ENCODE measurements at places on chromosomes 3 and 15. TPM values are rescaled to one million over a fixed set of nuclear protein-coding genes. Genes with fewer than 3 reads are reported as not detected.

Gene GOLGA8T
- not detected for total RNA-seq

Gene SORD
- 34.2 TPM for total RNA-seq

Gene PRR20G
- not detected for total RNA-seq

Gene C3orf20
- not detected for total RNA-seq

Gene TM4SF18
- total RNA-seq, result under 0.01 TPM

Gene TMCO5A
- total RNA-seq, result not detected

Gene RAF1
- total RNA-seq, result 151 TPM

Gene SENP7
- 8.4 TPM for total RNA-seq

Gene NR1I2
- total RNA-seq, result not detected

Gene UCN2
- total RNA-seq, result 0.54 TPM

Gene HSPBAP1
- total RNA-seq, result 4.8 TPM

Gene FHIT
- not detected for total RNA-seq

Gene DPH3
- total RNA-seq, result 32.1 TPM

Gene MAGI1
- total RNA-seq, result 26.4 TPM

Gene APPL1
- total RNA-seq, result 46.2 TPM

Gene ILDR1
- total RNA-seq, result not detected

Gene PLA2G4E
- not detected for total RNA-seq

Gene SELENOS
- total RNA-seq, result 39.8 TPM

Gene SH3BP5
- total RNA-seq, result 14.0 TPM

Gene CNTN6
- total RNA-seq, result not detected

Gene UQCC5
- 1.1 TPM for total RNA-seq

Gene TM2D3
- total RNA-seq, result 30.6 TPM

Gene ADPRH
- total RNA-seq, result under 0.01 TPM

Gene IGSF10
- under 0.01 TPM for total RNA-seq

Gene TMEM40
- not detected for total RNA-seq

Gene LMAN1L
- total RNA-seq, result not detected

Gene SGO1
- 8.1 TPM for total RNA-seq

Gene CYP11A1
- total RNA-seq, result 0.28 TPM

Gene HRG
- not detected for total RNA-seq

Gene ACOX2
- 17.8 TPM for total RNA-seq

Gene UTS2B
- 0.72 TPM for total RNA-seq

Gene PSTPIP1
- total RNA-seq, result 0.36 TPM

Gene DCUN1D1
- total RNA-seq, result 48.9 TPM

Gene ISY1
- 28.5 TPM for total RNA-seq

Gene RARB
- 1.4 TPM for total RNA-seq

Gene ATP13A4
- not detected for total RNA-seq

Gene SMAD6
- 4.8 TPM for total RNA-seq

Gene ANKUB1
- not detected for total RNA-seq

Gene ACTRT3
- 2.5 TPM for total RNA-seq

Gene SETD2
- total RNA-seq, result 30.3 TPM

Gene PLD1
- total RNA-seq, result 9.2 TPM

Gene FSIP1
- total RNA-seq, result 0.18 TPM

Gene SAMMSON
- total RNA-seq, result not detected

Gene C2CD4A
- not detected for total RNA-seq

Gene TOP2B
- 53.4 TPM for total RNA-seq

Gene NAALADL2
- 19.2 TPM for total RNA-seq

Gene DPPA4
- total RNA-seq, result not detected

Gene DUOX1
- not detected for total RNA-seq

Gene ST8SIA2
- total RNA-seq, result not detected

Gene SYNPR
- not detected for total RNA-seq

Gene GPR160
- total RNA-seq, result 0.28 TPM

Gene GALNT15
- total RNA-seq, result 14.7 TPM

Gene KNG1
- total RNA-seq, result not detected

Gene ITPKA
- 1.4 TPM for total RNA-seq

Gene CD276
- 37.5 TPM for total RNA-seq

Gene CRABP1
- not detected for total RNA-seq
